ENCODE measurements at places on chromosomes 13 and 19. TPM values are rescaled to one million over a fixed set of nuclear protein-coding genes. Genes with fewer than 3 reads are reported as not detected.
A peak's percentile ranks its signal among the peaks of the same experiment; 100 is the strongest.

Gene CCDC70
- 0.43 TPM for total RNA-seq

Gene LGALS14
- total RNA-seq, result 0.69 TPM

Gene RNF17
- 0.39 TPM for total RNA-seq

Gene KRTDAP
- not detected for total RNA-seq

Gene ZSWIM9
- total RNA-seq, result 9.9 TPM

Gene TMEM38A
- 0.74 TPM for total RNA-seq

Gene APC2
- total RNA-seq, result 0.04 TPM

Gene ZNF528
- 4.9 TPM for total RNA-seq

Gene SYCN
- total RNA-seq, result not detected

GRCh38 chr19:13153569-13154240, 3.5 kb downstream of the IER2 start:
- ATAC-seq, result no peak

DNA sequence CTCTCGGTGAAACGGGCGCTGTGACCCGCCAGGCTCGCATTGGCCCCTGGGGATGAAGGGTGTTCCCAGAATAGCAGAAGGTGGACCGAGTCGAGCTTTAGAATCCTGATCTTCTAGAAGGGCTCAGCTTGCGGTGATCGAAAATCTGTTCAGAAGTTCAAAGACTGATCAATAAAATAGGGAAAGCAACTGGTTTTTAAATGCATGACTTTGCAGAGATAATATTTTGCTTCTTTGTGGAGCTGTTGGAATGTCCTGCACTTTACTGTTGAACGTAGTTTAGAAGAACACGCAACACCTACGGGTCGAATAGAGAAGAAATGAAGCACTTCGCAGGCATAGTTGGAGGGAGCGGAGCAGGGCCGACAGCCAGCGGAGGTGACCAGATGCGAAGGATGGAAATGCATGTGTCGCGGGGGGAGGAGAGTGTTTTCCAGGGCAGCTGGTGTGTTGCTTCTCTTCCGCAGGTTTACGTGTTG, 766 bp downstream of the CEBPG start:
- ATAC-seq, result no peak

DNA sequence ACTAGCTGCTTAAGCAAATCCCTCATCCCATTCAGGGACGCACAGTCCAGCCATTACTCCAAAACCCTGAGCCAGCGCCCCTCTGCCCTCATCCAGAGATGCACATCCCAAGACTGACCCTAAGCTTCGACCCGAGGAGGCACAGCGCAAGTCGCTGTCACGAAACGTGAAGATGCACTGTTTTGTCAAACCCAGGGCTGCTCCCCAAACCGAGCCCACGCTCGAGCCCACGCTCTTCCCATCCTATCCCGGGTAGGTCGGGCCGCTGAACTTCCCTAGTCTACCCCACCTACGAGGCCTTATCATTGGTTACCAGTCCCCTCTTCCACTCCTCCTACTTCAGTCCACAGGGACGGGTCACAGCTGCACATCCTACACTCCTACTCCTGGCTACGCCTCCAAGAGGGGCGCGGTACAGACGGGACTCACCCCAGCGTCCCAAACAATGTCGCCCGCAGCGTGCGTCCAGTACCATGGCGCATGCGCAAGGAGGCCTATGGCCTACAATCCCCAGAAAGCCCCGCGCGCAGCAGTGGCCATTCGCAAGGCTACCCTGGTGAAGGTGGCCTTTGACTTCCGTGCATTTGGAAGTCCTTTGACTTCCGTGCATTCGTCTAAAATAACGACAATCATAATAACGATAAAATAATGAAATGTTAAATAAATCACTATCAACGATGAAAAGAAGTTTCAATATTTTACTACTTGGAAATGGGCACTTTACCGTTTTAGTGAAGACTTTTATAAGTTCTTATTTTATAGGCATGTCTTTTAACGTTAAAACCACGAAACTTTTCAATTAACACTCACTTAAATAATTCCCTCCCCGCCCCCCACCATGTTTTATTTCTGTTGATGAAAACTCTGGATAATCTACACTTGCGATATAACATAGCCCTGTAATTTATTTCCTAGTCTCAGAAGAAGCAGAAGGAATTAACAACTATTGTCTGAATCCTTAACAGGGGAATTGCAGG, at the start of gene ZNF285:
ZNF285 (minus strand) TSS at position 470 of the 977 bp plus-strand sequence. CDS start 4,395 bp downstream, outside the sequence.
- ATAC-seq, result peak; percentile 98

GRCh38 chr13:47798906-47799305, 202.2 kb downstream of the SUCLA2 start:
- no peak for ATAC-seq

DNA sequence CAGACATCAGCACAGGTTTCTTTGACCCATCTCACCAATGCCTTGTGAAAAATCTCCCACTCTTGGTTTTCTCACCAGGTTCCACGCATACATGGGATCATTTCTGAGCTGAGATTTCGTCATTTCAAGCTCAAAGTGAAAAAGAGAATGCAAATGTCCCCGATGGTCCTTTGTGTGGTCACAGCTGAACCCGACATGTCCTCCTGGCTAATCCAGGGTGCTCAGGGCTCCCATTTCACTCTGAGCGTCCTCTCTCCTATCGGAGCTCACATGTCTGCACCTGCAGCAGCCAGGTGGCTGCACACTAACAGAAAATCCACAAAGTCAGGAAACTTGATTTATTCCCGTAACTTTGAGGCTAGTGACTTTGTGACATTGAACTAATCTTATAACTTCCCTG, 9.3 kb upstream of the CEACAM3 start:
- no peak for ATAC-seq

- ATAC-seq, result no peak
Observed at GRCh38 chr13:73945382-73945781, 188.8 kb downstream of the KLF12 start.

DNA sequence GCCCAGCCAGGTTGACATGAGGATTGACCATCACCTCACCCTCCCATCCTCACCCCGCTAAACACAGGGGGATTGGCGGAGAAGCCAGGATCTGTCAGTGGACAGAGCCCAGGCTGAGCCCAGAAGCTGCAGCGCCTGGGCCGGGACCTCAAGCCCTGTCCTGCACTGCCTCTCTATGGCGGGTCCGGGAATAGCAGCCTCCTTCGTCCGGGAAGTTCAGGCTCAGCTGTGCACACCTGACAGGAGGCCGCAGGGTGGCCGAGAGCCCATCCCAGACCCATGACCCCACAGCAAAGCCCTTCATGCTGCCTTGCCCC, 67.8 kb downstream of the SPACA7 start:
- peak; percentile 62 for ATAC-seq

DNA sequence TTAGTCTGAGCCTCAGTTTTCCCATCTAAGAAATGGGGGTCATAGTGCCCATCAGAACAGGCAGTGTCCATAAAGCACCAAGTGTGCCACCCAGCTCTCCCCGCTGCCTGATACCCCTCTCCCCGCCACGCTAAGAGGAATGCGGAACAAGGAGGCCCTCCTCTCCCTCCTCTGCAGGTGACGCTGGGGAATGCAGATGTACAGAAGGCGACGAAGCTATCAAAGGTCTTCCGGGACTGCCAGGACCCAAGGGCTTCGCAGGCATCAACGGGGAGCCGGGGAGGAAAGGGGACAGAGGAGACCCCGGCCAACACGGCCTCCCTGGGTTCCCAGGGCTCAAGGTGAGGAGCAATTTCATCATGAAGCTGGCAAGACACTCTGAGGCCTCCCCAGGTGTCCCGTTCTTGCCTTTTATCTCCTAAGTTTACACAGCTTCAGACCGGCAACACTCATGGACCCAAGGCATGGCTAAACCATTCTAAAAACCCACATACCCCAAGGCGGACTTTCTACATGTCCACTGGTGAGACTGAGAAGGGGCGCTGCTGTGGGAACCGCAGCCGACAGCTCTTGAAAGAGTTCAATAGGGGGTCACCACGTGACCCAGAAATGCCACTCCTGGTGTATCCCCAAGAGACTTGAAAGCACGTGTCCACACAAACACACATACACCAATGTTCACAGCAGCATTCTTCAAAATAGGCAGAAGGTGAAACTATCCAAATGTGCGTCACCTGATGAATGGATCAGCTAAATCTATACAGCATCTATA, 102.7 kb downstream of the RAB20 start:
- ATAC-seq, result no peak

DNA sequence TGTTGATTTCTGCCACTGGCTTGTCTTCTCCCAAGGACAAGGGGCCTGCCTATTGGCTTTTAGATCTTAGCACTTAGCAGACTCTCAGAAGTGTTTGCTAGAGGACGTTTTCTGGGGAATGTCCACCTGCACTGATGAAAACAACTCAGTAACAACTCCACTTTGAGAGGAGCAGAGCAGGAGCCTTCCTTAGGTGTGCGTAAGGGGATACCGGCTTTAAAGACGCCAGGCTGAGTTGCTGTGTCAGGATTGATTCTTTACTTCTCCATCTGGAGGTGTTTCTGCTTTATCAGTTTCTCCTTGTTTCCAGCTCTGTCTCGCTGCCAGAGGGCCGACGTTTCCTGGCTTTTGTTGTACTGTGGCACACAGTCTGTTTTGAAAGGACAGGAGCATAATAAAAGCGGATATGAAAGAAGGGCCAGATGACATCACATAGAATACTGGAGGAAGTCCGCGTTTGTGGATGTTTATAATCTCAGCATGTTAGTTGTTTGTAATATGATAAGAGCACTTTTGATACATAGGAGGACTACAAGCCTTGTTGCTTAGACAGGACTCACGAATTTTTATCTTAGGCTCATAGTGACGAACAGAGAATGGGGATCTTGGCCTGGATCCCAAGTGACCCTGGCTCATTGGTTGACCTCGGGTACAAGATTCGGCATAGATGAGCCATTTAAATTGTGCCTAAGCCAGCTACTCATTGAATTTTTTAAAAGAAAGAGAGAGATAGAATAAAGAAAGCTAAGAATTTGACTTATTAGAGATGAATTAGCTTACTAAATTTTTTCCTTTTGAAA, 34.6 kb downstream of the COL4A2 start:
- no peak for ATAC-seq

- no peak for ATAC-seq
Observed at GRCh38 chr19:41295499-41295898, 14.5 kb upstream of the CCDC97 start.

GRCh38 chr13:53398051-53398450, 369.4 kb downstream of the OLFM4 start:
- no peak for ATAC-seq
